HAP-1 (cell line): ENCODE measurements at places on chromosomes 13 and 19.
A peak's percentile ranks its signal among the peaks of the same experiment; 100 is the strongest.

DNA sequence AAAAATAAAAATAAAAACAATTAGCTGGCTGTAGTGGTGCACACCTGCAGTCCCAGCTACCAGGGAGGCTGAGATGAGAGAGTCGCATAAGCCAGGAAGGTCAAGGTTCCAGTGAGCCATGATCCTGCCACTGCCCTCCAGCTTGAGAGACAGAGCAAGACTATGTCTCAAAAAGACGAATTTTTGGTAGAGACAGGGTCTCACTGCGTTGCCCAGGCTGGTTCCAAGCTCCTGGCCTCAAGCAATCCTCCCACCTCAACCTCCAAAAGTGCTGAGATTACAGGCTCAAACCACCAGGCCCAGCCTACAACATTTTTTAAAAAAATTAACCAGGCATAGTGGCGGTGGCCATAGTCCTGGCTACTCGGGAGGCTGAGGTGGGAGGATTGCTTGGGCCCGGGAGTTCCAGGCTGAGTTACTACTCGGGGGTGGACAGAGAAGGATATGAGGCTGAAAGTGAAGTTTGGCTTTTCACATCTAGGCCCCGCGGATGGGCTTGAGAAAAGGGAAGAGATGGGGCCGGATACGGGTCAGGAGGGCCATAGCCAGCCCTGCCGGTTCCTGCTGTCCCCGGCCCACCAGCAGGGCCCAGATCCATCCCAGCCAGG, 10.2 kb downstream of the NDUFA11 start:
- DNase-seq = no peak

DNA sequence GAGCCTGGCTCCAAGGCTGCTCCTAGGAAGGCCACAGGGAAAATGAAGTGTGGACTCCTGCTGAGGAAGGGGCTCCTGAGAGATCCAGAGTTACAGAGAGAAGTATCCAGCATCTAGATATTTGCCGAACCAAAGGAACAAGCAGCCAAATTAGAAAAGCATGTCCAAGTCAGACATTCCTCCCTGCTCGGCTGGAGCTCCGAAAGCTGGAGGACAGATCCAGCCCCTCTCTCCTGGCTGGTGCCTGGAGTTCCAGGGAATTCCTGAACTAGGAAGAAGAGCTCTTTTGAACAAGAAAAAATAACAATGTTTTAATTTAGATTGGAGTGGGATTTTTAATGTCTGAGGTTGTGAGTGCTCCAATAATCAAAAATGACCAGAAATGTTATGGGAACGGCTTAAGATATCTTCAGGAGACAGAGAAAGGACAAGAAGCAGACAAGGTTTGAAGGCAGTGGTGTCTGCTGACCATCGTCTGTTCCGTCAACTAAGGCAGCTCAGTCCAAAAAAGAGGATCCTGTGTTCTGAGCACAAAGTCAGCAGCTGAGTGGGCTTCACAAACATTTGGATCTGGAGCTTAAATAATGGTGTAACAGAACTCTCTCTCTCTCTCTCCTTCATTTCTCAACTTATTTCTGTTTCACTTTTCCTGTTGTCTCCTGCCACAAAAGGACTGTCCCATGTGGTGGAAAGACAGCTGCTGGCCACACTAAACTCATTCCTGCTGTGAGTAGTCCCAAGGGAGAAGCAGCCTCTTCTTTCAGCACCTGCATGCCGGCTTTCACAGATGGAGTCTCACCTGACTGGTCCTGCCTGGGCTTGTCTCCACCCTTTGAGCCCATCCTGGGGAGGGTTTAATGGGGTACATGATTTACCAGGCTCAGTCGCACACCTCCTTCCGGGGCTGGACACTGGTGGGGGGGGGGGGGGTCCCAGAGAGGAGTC, 31.5 kb upstream of the IRS2 start:
- DNase-seq = no peak

DNA sequence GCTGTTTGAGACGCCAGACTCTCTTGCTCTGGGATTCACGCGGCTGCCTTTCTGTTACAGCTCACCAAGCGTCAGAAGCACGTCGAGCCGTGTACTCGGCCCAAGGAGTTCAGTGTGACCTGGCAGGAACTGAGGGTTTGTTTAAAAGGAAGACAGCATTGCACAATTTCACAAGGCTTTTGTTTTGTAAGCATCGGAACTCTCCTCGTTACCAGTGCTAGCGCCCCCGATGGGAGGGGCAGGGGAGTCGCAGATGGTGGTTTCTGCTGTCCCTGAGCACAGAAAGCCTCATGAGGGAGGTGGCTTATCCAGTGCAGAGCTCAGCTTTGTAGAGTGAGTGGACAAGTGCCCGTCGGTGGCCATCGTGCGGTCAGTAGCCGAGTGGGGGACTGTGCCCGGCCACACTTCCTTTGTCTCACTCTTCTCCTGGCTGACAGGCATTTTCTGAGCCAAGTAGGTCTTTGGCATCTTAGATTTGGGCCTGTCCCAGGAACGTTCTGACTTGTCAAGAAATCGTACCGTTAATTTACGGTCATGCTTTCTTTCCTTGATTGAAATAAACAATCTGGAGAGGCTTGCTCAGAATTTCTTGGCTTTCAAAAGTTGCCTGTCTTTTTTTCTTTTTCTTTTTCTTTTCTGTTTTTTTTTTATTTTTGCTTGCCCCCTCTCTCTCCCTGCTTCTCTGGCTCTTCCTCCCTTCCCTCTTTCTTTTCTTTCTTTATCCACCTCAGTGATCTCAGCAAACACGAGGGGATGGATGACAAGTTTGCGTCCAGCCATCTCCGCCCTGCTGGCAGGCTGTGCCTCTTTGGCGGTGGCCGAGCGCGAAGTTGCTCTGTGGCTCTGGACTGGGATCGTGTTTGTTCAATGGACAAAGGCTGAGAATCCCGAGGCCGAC, 7.7 kb downstream of the KDM4B start:
- peak; percentile 61 for DNase-seq

DNA sequence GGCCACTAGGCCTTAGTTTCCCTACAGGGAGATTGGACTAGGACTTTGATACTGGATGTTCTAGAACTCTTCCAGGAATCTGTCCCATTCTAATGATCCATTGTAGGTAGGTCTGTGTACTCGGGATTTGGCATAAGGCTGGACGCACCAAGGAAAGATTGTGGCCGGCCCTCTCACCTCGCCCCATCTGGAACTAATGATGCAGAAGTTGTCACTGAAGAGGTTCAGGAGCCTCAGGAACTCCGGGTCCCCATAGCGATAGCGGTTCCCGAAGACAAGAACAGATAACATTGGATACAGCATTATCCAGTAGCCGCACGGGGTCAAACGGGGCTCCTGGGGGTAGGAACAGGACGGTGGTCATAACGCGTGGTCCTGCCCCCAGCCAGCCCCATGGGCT, 11.2 kb downstream of the EGLN2 start:
- DNase-seq = no peak

DNA sequence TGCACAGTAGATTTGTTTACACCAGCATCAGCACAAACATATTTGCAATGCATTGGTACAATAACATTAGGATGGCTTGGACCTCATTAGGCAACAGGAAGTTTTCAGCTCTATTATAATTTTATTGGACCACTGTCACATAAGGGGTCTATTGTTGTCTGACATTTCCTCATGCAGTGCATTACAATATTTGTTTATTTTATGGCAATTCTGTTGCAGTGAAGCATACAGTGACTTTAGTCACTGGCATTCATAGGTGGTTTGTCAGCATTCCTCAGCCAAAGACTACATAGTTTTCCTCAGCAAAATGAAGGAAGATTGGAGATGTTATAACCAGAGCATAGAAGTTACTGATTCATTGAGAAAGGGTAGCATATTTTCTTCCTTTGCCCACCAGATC, 1732.9 kb downstream of the PCDH9 start:
- no peak for DNase-seq

GRCh38 chr19:29528946-29529645, 3.3 kb downstream of the VSTM2B start:
- DNase-seq = no peak

- no peak for DNase-seq
Measured at GRCh38 chr19:18249834-18250233, 23.6 kb upstream of the PDE4C start.

- DNase-seq = no peak
Measured at GRCh38 chr13:32381539-32381938, 46.4 kb downstream of the N4BP2L1 start.

DNA sequence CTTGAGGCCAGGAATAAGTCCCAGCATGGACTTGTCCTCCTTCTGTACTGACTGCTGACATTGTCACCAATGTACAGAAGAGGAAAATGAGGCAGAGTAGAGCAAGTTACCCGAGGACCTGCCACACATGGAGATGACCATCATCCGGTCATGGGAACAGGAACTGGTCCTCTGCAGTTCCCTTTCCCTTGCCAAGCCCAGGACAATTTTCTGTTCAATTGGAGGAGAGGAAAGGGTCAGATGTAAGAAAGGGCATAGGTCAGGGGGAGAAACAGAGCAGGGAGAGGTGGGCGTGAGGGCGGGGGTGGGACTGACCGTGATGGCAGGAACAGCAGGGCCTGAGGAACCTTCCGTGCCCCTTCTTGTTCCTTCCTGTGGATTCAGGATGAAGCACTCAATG, 18.6 kb downstream of the PHLDB3 start:
- DNase-seq = no peak

GRCh38 chr19:38469151-38469550, 35.7 kb downstream of the RYR1 start:
- no peak for DNase-seq

GRCh38 chr19:56538254-56538760, 441 bp upstream of the ZFP28 start:
- DNase-seq = peak; percentile 84

DNA sequence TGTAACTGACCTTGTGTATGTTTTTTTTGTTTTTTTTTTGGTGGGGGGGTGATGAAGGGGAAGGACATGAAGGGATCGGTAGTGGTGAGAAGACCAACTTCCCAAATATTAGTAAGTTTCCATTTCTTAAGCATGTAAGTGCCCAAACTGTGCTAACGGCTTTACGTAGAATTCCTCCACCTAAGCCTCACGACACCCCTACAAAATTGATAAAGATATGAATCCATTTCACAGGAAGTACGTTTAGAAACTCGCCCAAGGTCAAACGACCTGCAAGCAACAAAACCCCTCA, 649 bp downstream of the UQCRFS1 start:
- no peak for DNase-seq

- no peak for DNase-seq
Measured at GRCh38 chr13:52374389-52374788, 31.6 kb downstream of the THSD1 start.

DNA sequence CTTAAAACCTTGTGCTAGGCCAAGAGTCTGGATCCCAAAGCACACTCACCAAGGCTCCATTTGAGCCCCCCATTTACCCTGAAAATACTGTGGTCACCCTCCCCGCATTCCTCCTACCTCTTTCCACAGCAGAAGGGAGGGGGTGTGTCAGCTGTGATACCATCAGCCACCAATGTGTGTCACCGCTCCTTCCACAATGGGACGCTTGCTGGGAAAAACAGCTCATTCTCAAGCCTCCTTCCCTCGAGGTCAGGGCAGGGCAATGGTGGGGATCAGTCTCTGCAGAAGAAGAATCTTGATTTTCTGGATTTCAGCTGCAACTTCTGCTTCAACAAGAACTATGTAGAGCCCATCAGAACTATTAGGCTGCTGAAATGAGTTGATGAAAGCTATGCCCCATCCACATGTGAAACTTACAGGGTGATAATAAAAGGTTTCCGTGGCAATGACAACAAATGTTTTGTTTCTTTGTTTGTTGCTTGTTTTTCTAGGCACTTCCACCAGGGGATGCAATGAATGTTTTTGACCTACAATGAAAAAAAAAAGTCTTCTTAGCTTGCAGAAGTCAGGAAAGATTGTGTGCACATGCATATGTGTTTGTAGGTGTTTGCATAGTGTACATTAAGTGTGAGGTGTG, 26.4 kb upstream of the ZNF507 start:
- peak; percentile 64 for DNase-seq

DNA sequence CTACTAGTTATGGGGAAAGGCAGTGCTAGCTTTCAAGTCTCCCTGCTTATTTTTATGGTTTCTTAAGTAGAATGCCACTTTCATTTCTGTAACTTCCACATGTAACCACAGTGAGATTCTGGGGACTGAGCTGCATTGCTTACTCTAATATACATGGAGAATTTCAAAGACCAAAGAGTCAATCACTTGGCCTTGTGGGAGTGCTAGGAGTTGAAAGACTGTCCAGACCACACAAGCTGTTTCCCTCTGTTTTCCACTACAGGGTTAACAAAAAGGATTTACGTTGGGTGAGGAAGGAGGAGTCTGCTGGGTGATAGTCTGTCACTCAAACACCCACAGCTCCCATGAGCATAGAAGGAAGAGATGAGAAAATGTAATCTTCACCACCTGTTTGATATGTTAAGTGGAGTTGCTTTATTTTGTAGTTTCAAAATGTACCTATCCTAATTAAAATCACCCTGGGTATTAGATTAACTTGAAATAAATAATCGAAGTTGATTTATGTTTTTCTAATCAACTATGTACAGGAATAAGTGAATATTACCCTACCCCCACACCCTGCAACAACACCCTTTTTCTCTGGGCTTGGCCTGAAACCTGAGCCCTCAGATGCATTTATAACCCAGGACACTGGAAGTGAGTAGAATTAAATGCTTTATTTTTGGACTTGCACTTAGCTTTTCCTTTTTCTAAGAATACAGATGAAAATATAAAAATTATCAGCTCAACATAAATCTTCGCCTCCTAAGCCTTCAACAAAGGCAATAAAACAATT, 225.8 kb upstream of the SLC10A2 start:
- no peak for DNase-seq

DNA sequence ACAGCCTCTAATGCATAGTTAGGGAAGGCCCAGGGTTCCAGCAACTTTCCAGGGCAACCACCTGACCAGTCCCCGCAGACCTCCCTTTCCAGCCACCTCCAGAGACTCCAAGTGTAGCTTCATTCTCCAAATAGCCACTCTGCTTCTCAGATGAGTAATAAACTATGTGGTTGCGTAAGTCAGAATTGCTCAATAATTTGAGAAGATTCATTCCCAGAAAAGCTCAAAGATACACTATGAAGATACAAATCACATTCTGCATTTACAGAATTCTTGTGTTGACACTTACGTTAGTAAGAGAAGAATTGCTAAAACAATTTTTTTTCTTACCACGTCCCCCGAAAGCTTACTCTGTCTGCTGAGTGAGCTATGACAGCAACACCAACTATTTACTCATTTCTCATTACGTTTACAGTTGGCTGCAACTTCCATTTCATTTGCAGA, 8.2 kb upstream of the LATS2 start:
- no peak for DNase-seq

GRCh38 chr19:17968362-17968761, 1.5 kb downstream of the KCNN1 start:
- no peak for DNase-seq

DNA sequence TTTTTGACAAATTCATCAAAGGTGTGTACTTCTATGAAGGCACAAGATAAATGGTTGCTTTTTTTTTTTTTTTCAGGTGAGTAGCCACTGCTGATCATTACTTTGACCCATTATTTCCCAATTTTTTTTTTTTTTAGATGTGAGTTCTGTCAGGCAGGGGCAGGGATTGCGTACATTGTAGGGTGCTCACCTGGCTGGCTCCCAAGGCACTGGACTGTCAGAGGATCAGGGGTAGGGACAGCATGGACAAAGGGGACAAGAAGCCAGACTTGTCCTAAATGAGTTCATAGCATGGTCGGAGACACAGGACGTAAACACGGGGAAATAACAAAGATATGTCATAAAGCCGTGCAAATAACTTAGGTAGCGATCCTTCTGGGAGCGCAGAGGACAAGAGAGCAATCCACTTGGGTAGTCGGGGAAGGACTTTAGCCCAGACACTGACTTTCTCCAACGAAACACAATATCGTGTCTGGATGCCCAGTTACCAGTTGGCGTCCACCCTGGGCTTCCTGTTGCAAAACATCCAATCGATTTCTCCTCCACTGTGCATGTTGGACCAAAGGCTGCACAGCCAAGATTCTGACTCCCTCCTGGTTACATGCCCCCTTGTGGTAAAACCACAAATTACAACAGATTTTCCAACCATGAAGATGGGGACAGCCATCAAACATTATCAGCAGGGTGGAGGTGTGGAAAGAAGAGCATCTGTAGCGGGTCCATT, 27.5 kb upstream of the KATNAL1 start:
- DNase-seq = no peak
